ENCODE measurements at places on chromosomes 5 and 9. TPM values are rescaled to one million over a fixed set of nuclear protein-coding genes. Genes with fewer than 3 reads are reported as not detected.

DNA sequence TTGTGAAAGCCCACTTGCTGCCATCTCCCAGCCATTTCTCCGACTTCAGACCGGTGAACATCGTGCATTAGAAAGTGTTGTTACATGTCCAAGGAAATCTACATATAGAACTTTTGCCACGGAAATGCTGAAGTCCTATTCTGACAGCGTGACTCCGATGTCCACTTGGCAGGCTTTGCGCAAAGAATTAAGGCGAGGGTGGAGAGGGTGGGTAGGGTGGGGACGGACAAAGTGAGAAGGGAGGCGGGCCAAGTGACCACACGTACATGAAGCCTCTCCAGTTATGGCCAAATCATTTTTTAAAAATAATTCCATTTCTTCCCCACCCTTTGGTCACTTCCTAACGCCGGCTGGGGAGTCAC lies 460 bp upstream of the ACO1 start:
- DNase-seq: no peak
- peaks cover 43% of the 10 kb centered on the region for H3K27me3 ChIP-seq
- peaks cover 6% of the 10 kb centered on the region for H3K4me1 ChIP-seq
- no peaks in the 10 kb centered on the region for H3K36me3 ChIP-seq
- H3K27ac ChIP-seq: no peak overlapping the region
- H3K4me3 ChIP-seq: peak overlapping the region; percentile 63

DNA sequence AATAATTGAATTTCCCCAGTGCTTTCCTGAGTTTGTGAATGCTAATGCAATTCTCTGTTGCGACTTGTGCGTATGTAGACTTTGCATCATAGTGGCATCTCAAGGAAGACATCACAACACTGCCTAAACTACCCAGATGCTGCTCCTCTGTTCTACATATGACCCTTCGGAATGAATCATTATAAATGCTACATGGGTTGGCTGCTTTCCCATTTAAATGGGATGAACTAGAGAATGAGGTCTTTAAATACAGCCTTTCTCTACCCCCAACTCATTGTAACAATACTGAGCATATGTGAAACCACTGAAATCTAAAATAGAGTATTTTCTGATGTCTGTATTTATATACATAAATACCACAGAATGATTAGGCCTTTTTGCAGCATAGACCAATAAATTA lies 136.6 kb upstream of the ICE1 start:
- no peak for DNase-seq
- no peak overlapping the region for H3K4me3 ChIP-seq
- H3K4me1 ChIP-seq: peaks cover 6% of the 10 kb centered on the region
- no peak overlapping the region for H3K27ac ChIP-seq
- no peaks in the 10 kb centered on the region for H3K27me3 ChIP-seq

DNA sequence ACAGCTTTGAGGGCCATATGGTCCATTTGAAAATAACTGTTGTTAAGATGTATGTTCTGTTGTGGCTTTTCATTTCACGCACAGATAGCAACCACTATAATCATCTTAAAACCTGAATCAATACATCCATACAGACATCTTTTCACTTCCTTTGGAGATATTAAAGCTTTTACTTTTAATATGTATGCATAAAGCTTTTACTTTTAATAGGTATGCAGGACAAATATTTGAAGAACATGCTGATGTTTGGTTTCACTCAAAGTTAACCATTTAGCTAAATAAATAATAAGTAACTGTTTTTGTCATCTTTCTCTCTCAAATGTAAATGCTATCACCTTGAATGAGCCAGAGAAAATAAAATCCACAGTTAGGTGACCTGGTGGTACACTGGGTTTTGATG lies 108.6 kb downstream of the OXCT1 start:
- H3K4me1 ChIP-seq: peaks cover 15% of the 10 kb centered on the region
- DNase-seq: no peak
- peaks cover 12% of the 10 kb centered on the region for H3K36me3 ChIP-seq
- no peak overlapping the region for H3K27ac ChIP-seq
- H3K4me3 ChIP-seq: no peak overlapping the region

ZCCHC7 gene
- total RNA-seq: 27.0 TPM

GRCh38 chr5:76190356-76190755 lies 107.2 kb downstream of the SV2C start:
- H3K4me3 ChIP-seq: no peak overlapping the region
- no peaks in the 10 kb centered on the region for H3K36me3 ChIP-seq
- H3K27ac ChIP-seq: no peak overlapping the region
- peaks cover 4% of the 10 kb centered on the region for H3K27me3 ChIP-seq
- no peaks in the 10 kb centered on the region for H3K4me1 ChIP-seq
- DNase-seq: no peak

ZCCHC9 gene
- 25.6 TPM for total RNA-seq

GRCh38 chr5:62308439-62308838 lies 2.4 kb downstream of the KIF2A start:
- peaks cover 41% of the 10 kb centered on the region for H3K4me1 ChIP-seq
- no peak for DNase-seq
- no peaks in the 10 kb centered on the region for H3K36me3 ChIP-seq
- no peak overlapping the region for H3K27ac ChIP-seq
- H3K27me3 ChIP-seq: no peaks in the 10 kb centered on the region
- peak overlapping the region; percentile 92 for H3K4me3 ChIP-seq

GRCh38 chr9:37624073-37624472 lies 26.7 kb upstream of the FRMPD1 start:
- no peak overlapping the region for H3K27ac ChIP-seq
- peaks cover 6% of the 10 kb centered on the region for H3K27me3 ChIP-seq
- no peaks in the 10 kb centered on the region for H3K36me3 ChIP-seq
- no peak for DNase-seq
- H3K4me1 ChIP-seq: peaks cover 30% of the 10 kb centered on the region
- no peak overlapping the region for H3K4me3 ChIP-seq

DNA sequence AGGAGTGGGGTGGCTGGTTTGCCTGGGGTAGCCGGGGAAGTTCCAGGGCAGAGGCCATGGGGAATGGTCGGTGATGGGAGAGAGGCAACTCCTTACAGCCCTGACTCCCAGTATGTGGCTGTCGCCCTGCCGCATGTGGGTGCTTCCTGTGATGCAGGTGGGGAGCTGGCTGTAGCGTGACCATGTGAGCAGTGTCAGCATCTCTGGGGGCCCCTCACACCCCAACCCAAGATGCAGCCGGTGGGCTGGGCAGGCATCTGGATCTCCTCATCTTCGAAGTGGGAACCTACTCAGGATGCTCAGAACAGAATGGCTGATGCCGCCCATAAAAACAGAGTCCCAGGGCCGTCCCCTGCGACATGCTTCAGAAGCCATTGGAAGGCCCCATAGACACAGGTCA lies 45.0 kb downstream of the BARX1 start:
- H3K4me1 ChIP-seq: peaks cover 23% of the 10 kb centered on the region
- no peaks in the 10 kb centered on the region for H3K36me3 ChIP-seq
- H3K27me3 ChIP-seq: peaks cover 26% of the 10 kb centered on the region
- no peak overlapping the region for H3K27ac ChIP-seq
- DNase-seq: no peak

IFT74 gene
- 22.1 TPM for total RNA-seq

DNA sequence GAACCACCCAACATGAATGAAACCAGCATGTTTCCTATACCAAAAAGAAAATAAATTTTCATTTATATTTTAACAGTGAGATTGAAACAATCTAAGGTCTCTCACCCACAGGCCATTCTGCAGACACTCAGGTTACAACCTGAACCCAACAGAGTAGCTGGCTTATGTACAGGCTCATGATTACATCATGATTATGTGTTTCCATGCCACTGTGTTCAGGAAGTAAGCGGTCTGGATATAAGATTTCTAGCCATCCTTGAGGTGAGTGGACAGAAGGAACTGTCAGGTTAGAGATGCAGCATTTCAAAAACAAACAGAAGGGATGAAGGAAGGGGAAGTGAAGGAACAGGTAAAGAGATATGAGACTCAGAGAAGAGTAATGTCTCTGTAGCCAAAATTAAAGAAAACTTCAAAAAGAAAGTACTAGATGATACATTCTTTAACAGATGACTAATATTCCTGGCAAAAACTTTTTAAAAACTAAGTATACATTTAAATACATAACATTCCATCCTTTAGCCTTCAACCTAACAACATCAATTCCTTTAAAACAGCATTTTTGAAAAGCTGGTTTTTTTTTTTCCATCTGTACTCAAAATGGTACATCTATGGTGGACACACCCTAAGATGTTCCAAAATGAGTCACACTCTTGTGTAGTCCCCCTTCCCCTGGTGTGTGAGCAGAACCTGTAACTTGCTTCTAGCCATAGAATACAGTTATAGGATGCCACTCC lies 119.8 kb downstream of the LPAR1 start:
- no peak for DNase-seq
- H3K27me3 ChIP-seq: no peaks in the 10 kb centered on the region
- peaks cover 2% of the 10 kb centered on the region for H3K36me3 ChIP-seq
- H3K4me3 ChIP-seq: no peak overlapping the region
- peaks cover 2% of the 10 kb centered on the region for H3K4me1 ChIP-seq
- no peak overlapping the region for H3K27ac ChIP-seq

GRCh38 chr9:37338218-37338617 lies 84.3 kb upstream of the GRHPR start:
- no peak for DNase-seq
- no peaks in the 10 kb centered on the region for H3K27me3 ChIP-seq
- H3K27ac ChIP-seq: no peak overlapping the region
- no peaks in the 10 kb centered on the region for H3K4me1 ChIP-seq

GRCh38 chr9:38652486-38652885 lies 32.1 kb upstream of the ANKRD18A start:
- peak; percentile 16 for DNase-seq
- no peak overlapping the region for H3K4me3 ChIP-seq
- no peak overlapping the region for H3K27ac ChIP-seq
- H3K4me1 ChIP-seq: no peaks in the 10 kb centered on the region

GRCh38 chr9:12723409-12724028 lies 30.3 kb downstream of the TYRP1 start:
- peaks cover 44% of the 10 kb centered on the region for H3K4me1 ChIP-seq
- no peaks in the 10 kb centered on the region for H3K27me3 ChIP-seq
- H3K4me3 ChIP-seq: no peak overlapping the region
- no peaks in the 10 kb centered on the region for H3K36me3 ChIP-seq
- no peak for DNase-seq
- no peak overlapping the region for H3K27ac ChIP-seq

DNA sequence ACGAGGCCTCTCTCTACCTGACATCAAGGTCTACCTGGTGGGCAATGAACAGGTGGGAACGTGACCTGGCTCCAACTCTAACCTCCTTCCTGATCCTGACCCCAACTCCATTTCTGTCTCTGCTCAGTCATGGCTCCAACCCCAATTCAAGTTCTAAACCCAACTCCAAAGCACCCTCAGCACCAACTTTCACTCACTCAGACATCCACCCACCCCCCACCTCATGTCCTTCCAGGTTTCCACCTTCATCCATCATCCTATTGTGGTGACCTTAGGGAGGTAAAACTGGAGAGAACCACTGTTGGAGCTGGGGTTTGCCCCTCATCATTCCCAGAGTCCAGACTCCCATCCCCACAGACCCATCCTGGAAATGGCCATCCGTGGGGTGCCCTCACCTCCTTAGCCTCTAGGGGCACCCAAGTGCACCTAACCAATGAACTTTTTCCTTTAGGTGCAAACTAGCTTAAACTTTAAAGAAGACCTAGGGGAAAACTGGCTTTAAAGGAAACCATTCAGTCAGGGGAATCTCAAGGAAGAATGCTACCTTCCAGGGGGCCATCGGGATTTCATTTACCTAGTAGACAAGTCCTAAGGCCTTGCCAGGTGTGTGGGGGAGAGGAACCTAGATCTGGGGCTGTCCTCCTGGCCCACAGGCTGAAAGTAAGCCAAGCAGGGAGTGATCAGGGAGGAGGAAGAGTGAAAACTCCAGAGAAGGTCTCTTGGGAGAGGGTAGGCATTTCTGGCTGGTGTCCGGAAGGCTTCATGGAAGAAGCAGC lies 11.3 kb downstream of the RGS14 start:
- H3K4me1 ChIP-seq: peaks cover 24% of the 10 kb centered on the region
- H3K4me3 ChIP-seq: peak overlapping the region; percentile 38
- H3K27ac ChIP-seq: peak overlapping the region; percentile 11
- no peaks in the 10 kb centered on the region for H3K27me3 ChIP-seq
- DNase-seq: no peak
- no peaks in the 10 kb centered on the region for H3K36me3 ChIP-seq

DNA sequence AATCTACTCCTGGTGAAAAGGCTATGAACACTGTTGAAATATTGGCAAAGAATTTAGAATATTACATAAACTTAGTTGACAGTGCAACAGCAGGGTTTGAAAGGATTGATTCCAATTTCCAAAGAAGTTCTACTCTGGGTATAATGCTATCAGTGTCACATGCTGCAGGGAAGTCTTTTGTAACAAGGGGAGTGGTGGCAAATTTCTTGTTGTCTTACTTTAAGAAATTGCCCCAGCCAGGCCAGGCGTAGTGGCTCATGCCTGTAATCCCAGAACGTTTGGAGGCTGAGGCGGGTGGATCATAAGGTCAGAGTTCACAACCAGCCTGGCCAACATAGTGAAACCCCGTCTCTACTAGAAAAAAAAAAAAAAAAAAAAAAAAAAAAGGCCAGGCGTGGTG lies 86.3 kb upstream of the OTULINL start:
- DNase-seq: no peak
- H3K27ac ChIP-seq: no peak overlapping the region
- H3K27me3 ChIP-seq: no peaks in the 10 kb centered on the region
- H3K4me1 ChIP-seq: no peaks in the 10 kb centered on the region

- DNase-seq: no peak
- H3K36me3 ChIP-seq: no peaks in the 10 kb centered on the region
- H3K4me3 ChIP-seq: no peak overlapping the region
- H3K27me3 ChIP-seq: no peaks in the 10 kb centered on the region
Measured at GRCh38 chr5:62977661-62978060, 399.0 kb downstream of the LRRC70 start.

ZNF608 gene
- 34.3 TPM for total RNA-seq

BARHL1 gene
- total RNA-seq: 0.11 TPM

- peak overlapping the region; percentile 38 for H3K27ac ChIP-seq
- H3K4me3 ChIP-seq: no peak overlapping the region
- no peaks in the 10 kb centered on the region for H3K27me3 ChIP-seq
- peaks cover 10% of the 10 kb centered on the region for H3K4me1 ChIP-seq
- H3K36me3 ChIP-seq: peaks cover 15% of the 10 kb centered on the region
Measured at GRCh38 chr9:120482424-120483186, 97.4 kb downstream of the CDK5RAP2 start.

GRXCR2 gene
- total RNA-seq: not detected

ADAMTS16 gene
- total RNA-seq: 27.6 TPM

GRCh38 chr9:12652973-12653372 lies 40.2 kb upstream of the TYRP1 start:
- DNase-seq: no peak
- H3K4me1 ChIP-seq: peaks cover 3% of the 10 kb centered on the region

CER1 gene
- 1.0 TPM for total RNA-seq

GRCh38 chr9:130478736-130479575 lies 34.2 kb downstream of the ASS1 start:
- DNase-seq: no peak
- no peak overlapping the region for H3K27ac ChIP-seq
- H3K4me1 ChIP-seq: peaks cover 27% of the 10 kb centered on the region
- no peaks in the 10 kb centered on the region for H3K27me3 ChIP-seq
- H3K4me3 ChIP-seq: no peak overlapping the region

- H3K4me1 ChIP-seq: peaks cover 24% of the 10 kb centered on the region
- H3K36me3 ChIP-seq: no peaks in the 10 kb centered on the region
Measured at GRCh38 chr5:121503111-121503840, 348.4 kb upstream of the FTMT start.

Data from mesothelial cell of epicardium (in vitro differentiated cells).